ENCODE measurements at places on chromosomes 16 and 17.

DNA sequence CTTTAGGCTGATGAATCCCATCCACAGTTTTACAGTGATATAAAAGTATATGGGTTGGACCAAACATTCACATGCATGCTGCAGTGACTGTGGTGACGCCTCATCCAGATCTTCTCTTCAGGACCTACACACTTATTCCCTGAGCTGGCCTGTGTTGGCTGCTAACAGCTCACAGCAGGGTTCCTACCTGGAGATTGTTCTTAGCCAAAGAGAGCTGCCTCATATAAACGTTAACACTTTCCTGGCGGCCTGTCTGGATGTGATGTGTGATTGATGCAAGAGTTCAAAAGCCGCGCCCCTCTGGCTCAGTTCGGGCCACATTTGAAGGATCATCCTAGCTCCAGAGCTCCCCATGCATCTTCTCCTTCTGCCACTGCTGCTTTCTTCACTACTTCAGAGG lies 93.0 kb upstream of the NETO2 start:
- no peak for DNase-seq

DNA sequence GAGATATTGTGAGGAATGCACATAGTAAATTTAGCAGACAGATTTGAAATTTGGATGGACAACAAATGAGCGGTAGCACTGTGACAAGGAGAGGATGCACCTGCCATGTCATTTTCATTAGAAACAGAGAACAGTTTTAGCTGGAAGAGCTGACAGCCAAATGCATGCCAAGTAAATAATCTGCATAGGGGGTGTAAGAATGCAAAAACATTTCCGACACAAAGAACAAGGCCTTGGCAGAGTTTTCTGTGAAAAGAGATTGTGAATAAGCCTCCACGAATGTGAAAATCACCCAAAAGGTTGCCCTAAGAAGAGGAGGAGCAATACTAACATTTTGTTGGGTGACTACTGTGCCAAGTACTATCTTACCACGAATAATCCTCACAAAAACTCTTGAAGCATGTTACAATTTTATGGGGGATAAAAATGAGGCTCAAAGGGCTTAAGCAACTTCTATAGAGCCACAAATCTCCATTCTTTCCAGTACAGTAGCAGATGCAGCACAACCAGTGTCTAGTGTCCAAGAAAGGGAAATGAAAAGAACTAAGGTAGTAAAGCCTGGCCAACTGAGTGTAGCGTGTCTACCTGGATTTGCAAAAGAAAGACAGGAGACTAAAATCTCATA lies 28.3 kb downstream of the TMEM100 start:
- DNase-seq = no peak

DNA sequence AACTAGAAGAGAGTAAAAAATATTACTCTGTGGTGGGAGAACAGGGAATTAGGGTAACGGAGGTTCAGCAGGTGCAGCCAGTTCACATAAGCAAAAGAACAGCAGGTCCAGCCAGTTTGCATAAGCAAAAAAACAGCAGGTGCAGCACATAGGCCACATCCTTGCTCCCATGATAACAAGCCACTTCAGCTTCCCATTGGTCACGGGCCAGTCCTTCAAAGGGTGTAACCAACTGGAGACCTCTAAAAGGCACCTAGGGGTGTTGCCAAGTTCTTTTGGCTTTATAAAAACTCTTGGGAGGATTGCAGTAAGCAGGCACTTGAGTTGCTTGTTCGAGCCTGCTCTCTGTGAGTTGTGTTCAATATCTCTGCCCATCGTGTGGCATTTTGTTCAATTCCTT lies 488.1 kb downstream of the XYLT1 start:
- no peak for DNase-seq

DNA sequence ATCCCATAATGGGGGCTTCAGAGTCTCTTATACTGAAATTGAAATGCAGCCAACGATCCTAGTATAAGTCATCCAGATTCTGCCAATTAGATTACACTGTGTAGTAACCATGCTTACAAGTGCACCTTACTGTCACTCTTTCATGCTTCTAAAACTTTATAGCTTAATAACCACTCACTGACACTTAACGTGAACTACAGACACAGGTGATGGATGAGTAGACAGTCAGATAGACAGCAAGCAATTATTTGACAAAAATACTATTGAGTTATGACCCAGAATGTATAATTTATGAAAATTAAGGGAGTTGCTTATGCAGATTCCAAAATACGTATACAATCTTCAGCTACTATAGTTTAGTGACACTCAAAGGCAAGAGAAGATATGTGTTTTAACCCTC lies 6.3 kb downstream of the CDH8 start:
- no peak for DNase-seq

- DNase-seq = no peak
These were observed at the start of gene CIITA for GRCh38 chr16:10876799-10877341. Gene CIITA (plus strand): TSS chr16:10877202. CDS start chr16:10877331, 129 bp downstream.

- no peak for DNase-seq
These were observed 6.2 kb downstream of the SAMD14 start for GRCh38 chr17:50123649-50124349.

GRCh38 chr16:2531371-2531695 lies at the start of gene CEMP1:
Gene CEMP1 (minus strand): TSS chr16:2531408. CDS start chr16:2531073, 335 bp downstream.
- DNase-seq = no peak

DNA sequence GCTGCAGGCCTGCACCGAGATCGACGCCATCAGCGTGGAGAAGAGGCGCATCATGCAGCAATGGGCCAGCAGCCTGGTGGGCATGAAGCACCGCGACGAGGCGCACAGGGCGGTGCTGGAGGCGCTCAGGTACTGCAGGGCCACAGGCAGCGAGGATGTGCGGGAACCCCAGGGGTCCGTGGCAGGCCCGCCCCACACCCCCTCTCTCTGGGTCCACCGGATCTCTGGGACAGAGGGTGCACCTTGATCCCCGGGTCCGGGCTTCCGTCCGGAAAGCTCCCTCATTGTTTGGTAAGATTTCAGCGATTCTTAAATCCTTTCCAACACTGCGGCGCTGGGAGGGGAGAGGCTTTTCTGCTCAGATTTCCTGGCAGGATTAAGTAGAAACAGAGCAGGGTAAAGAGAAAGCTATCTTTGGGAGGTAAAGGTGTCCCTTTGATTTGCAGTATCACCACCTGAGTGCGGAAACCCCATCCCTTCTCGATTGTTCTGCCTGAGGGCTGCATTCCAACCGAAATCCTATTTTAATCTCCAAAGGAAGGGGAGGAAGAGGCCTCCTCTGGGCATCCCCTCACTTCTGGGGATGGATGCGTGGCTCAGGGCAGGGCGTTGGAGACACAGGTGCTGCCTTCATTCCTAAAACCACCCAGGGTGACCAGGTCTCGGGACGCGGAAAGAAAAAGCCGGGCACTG lies 29.2 kb downstream of the CCDC40 start:
- DNase-seq = no peak

DNA sequence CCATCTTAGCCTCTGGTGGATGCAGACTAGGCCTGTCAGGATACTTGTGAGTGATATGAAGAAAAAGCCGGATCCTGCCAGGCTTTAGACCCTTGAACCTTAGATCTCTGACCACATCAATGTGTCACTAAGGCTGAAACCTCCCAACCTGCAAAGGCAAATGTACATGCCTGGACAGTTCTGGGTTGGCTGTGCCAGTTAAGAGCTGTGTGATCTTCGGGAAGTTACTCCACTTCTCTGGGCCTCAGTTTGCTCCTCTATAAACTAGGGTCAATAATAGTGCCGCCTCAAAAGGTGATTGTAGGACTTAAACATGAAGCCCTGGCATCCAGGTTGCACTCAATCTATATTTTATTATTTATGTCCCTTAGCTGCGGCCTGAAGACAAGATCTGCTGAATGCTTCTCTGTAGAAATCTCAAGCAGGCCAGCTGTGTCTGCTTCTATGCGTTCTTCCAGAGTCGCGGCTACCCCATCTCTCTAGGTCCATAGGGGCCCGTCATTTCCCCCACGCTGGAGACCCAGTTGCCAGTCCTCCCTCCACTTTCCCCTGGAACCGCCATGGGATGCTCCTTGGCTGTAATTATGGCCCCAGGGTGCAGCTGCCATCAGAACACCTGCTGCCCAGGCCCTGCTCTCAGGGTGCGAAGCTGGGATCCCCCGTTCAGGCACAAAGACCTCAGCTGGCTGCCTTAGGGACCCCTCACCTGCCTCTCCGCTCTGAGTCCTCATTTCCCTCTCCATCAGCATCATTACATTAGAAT lies 50.2 kb downstream of the AKAP1 start:
- DNase-seq = no peak

DNA sequence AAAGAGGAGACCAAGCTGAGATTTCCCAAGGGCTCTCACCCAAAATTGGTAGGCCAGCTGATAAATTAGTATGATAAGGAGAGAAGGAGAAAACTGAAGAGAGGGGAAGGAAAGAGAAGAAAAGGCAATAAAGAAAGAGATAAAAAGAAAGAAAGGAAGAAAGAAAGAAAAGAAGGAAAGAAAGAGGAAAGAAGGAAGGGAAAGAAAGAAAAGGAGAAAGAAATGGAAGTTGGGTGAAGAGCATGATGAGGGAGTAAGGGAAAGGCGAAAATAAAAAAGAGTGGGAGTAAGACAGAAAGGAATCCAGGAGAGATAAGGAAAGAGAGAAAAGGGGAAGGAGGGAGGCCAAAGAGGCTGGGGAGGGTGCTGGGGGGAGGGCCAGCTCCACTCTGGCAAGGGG lies 95.4 kb downstream of the MRM1 start:
- DNase-seq = no peak

- DNase-seq = no peak
These were observed 11.2 kb upstream of the ASGR1 start for GRCh38 chr17:7190276-7190917.

DNA sequence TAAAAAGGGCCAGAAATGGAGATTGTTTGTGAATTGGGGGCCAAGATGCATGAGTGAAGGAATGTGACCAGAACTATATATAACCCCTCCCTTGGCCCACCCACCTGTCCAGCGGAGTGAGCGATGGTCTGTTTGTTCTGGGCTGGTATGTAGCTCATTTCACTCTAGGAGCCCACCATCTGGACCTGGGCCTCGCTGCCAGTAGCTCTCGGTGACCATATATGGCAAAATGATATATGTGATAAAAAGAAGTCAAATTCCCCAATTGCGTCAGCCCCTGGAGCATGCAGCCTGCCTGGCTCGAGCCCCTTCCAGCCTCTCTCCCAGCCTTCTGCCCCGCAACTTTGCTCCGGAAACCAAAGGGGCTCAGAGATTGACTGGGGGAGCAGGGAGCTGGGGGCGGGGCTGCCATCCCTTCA lies 47.3 kb downstream of the CCDC42 start:
- no peak for DNase-seq

GRCh38 chr17:73588891-73589290 lies 55.4 kb downstream of the SDK2 start:
- DNase-seq = no peak

DNA sequence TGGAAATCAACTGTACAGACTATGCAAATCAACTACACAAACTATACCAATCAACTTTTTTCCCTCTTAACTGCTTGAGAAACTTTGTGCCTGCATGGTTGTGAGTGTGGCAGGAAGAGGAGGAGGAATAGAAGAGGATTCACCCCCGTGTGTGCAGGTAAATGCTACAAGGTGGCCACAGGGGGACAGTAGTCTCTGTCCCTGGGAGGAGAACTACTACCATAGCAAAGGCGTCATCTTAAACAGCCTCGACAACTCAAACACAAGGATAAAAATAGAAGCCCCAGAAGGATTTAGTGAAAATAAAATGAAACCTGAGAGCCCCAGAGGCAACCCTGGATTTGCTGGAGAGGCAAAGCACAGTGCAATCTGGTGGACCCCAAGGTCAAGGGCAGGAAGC lies 199.5 kb upstream of the DYNLRB2 start:
- DNase-seq = no peak

GRCh38 chr17:3802461-3803307 lies 1.7 kb upstream of the ITGAE start:
- no peak for DNase-seq

DNA sequence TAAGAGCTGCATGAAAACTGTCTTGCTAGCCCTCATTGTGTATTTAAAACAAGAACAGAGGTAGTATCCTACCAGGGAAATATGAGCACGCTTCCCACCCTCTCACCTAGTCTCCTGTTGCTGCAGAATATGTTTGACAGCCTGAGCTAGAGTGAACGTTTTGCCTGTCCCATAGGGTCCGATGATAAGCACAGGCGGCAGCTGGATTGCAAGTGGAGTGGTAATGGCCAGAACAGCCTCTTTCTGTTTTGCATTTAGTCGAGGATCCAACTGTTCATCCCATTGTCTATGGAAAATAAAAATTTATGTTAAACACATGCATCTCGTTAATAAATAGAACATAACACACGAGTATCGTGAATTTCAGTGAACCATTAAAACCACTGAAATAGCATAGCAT lies 84.2 kb downstream of the HELZ start:
- DNase-seq = no peak

DNA sequence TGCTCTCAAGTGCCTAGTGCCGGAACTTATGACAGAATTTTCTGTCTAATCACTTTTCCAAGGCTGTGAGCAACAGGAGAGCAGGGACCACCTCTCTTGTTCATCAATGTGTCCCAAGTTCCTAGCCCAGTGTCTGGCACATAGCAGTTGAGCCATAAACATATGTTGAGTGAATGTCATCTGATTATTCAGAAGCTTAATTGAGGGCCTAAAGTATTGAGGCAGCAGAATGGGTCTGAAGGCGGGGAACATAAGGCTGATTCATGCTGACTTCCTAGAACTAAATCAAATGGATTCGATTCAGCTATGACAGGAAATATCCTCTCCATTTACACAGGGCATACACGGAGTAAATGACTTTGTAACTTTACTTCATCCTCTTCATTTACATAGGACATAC lies 438.0 kb upstream of the ZFHX3 start:
- DNase-seq = no peak

GRCh38 chr17:59357929-59358328 lies 26.5 kb downstream of the YPEL2 start:
- no peak for DNase-seq

DNA sequence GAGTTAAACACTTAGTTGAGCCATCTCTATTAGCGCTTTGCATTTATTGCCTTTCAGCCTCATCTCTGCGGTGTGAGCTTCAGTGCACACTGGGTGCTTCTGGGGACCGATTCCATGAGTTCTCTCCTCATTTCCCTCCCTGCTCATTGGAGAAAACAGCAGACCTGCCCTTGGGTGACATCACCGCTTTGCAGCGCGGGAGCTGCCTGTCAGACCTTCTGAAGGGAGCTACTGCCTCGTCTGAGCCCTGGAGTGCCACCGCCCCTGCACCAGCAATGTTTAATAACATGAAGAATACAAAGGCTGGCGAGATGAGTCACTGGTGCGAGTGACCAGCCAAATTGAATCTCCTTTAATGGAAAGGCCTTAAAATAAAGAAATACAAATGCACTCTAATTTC lies 30.2 kb upstream of the CPPED1 start:
- DNase-seq = no peak

DNA sequence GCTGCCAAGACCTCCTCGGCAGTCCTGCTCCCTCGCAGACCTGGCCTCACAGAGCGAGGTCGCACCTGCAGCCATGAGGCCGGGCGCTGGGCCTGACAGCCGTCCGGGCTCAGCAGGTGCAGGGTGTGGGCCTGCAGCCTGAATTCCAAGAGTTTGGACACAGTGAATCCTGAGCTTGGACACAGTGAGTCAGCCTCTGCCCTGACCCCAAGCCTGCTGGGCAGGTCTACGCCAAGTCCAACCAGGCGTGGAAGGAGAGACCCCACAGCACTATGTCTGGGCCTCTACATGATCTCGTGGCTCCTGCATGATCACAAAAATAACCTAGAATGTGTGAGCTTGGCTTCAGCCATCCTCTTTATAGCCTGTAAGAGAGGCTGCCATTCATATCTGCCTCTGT lies 121.0 kb downstream of the C16orf95 start:
- DNase-seq = no peak

- DNase-seq = no peak
These were observed 49.9 kb downstream of the CDYL2 start for GRCh38 chr16:80754476-80754875.

All from GF-D8 (cell line).